ENCODE measurements at places on chromosomes 5 and 9.

GRCh38 chr5:31078956-31079355 is 114.5 kb upstream of the CDH6 start:
- DNase-seq, result no peak

- no peak for DNase-seq
Measured at GRCh38 chr9:14383294-14383693, 69.4 kb upstream of the NFIB start.

- DNase-seq, result no peak
Measured at GRCh38 chr5:67401172-67401571, 204.6 kb upstream of the CD180 start.

DNA sequence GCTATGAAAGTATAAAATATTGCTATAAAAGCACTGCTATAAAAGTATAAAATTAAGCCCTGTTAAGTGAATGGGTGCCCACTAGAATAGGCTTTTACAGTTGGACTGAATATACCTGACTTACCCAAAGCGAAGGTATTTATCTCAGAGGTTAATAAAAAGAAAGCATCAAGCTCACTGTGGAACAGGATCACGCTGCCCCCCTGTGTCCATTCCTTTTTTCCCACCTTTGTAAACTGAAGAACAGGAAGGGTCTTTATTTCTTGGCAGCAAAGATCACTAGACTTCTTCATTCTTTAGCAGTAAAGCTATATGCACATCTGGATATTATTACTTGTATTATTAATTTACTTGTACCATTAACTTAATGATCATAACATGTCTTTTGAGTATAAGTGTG is 22.1 kb upstream of the PLPP6 start:
- DNase-seq, result no peak

GRCh38 chr5:74391410-74391809 is 249.1 kb downstream of the ENC1 start:
- peak; percentile 62 for DNase-seq

All from thymus (tissue), 14 donors.